ENCODE measurements at places on chromosomes 2 and 18.

DNA sequence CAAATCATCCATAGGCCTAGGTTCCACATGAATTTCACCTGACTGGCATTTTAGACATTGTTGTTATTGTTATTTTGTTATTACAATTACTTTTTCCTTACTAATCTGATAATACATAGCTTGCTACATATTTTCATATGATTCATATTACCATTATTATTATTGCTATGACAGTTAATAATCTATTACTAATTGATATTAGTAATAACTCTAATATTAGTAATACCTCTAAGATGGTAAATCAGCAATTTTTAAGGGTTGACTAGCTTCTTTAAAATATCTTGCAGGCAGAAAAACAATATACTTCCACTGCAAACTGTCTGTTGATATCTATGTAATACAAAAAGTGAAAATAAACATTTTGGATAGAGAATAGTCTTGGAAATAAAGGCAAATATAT lies 48.6 kb upstream of the UBE2E3 start:
- no peak for DNase-seq

DNA sequence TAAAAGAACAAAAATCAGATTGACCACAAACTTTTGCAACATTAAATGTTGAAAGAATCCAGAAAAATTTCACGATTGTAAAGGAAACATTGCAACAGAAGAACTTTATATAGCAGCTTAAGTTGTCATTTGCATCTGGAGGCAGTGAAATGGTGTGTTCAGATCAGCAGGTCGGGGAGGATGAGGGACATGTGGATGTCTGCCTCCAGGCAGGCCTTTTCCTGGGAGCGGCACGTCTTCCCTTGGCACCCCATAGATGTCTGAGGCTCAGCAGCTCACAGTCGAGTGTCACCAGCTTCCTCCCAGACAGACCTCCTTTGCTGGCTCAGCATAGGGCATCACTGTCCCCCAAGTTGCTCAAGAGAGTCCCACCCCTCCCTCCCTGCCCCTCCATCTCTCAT lies 44.3 kb upstream of the ASB1 start:
- DNase-seq, result no peak

- DNase-seq, result no peak
These were observed 124.6 kb upstream of the CYP1B1 start for GRCh38 chr2:38200598-38200997.

GRCh38 chr18:4276953-4277585 lies 178.0 kb downstream of the DLGAP1 start:
- no peak for DNase-seq

DNA sequence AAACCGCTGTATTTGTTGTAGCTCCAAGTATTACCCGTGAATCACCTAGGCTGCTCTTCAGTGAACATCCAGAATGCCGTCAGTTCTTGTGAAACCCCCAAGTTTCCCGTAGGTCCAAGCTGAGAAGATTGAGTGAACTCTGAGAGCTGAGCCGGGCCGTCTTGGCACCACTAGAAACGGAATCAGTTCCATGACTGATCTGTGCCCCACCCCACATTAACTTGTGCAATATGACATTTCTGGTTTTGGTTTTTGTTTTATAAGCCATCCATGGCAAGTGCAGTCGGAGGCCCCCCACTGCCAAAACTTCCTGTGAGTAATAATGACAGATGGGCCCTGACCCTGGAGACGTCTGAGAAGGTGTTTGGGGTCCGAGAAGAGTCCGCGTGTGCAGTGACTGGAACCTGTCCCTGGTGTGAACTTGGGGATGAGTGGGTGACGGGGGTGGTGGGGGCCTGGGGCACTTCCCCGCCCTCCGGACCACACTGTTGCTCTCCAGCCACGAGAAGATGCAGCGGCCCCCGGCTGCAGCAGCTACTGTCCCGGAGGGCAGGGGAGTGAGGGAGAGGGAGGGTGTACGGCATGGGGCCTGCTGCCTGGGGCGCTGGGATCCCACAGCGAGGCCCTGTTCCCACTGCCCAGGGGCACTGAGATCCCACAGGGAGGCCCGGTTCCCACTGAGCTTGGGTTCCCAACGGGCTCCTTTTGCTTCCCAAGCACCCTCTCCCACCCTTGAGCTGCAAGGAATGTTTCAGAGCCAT lies 26.5 kb downstream of the NFATC1 start:
- DNase-seq, result no peak
